ENCODE measurements at places on chromosomes 1 and 21.

DNA sequence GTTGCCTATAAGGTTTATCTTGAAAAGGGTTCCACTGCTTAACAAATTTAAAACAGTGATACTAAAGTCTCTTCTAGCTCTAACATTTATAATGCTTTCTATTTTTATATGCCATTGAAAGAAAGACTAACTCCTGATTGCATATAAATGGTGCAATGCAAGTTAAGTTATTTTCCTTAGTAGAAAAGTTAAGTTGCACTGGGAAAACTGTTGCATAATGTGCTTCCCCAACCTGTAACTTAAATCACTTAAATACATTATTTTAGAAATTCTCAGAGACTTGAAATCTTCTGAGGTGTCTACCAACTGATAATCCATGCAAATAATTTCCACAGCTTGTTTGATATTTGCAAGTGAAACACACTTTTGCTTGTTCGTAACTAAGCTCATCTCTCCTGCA is 175.0 kb upstream of the HMCN1 start:
- no peak for DNase-seq

- peak; percentile 24 for DNase-seq
Measured at GRCh38 chr1:186605762-186606350, 74.4 kb downstream of the PTGS2 start.

GRCh38 chr1:55049914-55050278 is 10.5 kb downstream of the PCSK9 start:
- DNase-seq: peak; percentile 90

DNA sequence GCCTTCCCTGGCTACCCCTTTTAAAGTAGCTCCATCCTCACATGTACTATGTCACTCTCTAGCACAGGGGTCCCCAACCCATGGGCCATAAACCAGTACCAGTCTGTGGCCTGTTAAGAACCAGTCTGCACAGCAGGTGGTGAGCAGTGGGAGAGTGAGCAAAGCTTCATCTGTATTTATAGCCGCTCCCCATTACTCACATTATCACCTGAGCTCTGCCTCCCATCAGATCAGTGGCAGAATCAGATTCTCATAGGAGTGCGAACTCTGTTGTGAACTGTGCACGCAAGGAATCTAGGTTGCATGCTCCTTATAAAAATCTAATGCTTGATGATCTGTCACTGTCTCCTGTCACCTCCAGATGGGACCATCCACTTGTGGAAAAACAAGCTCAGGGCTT is 116.6 kb upstream of the FOXD3 start:
- no peak for DNase-seq

GRCh38 chr1:153470707-153471106 is 10.3 kb upstream of the S100A7 start:
- no peak for DNase-seq

GRCh38 chr21:43269440-43269839 is 100.6 kb downstream of the CRYAA start:
- no peak for DNase-seq

GRCh38 chr1:172557270-172557669 is 24.3 kb downstream of the SUCO start:
- DNase-seq: no peak

- no peak for DNase-seq
Measured at GRCh38 chr1:195096051-195096521, 1512.2 kb downstream of the KCNT2 start.

GRCh38 chr1:228228601-228229074 is 20.8 kb downstream of the OBSCN start:
- DNase-seq: no peak

GRCh38 chr21:35063428-35064172 is 14.5 kb upstream of the RUNX1 start:
- no peak for DNase-seq

DNA sequence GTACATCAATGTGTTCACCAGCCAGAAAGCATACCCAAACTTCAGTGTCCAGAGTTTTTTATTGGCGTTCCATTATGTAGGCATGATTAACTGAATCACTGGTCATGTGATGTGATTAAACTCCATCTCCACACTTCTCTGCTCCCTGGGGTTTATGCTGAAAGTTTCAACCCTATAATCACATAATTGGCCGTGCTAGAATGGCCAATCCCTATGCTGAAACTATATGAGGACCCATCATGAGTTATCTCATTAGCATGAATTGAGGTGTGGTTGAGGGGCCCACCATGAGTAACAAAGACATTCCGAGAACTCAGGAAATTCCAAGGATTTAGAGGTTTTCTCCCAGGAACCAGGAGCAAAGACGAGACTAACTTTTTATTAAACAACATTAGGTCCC is 31.8 kb upstream of the FBXO28 start:
- no peak for DNase-seq

- no peak for DNase-seq
Measured at GRCh38 chr1:222736972-222737371, at the start of gene FAM177B. TSS of gene FAM177B (plus strand) at chr1:222737202. CDS start at chr1:222746546, 9,344 bp downstream.

DNA sequence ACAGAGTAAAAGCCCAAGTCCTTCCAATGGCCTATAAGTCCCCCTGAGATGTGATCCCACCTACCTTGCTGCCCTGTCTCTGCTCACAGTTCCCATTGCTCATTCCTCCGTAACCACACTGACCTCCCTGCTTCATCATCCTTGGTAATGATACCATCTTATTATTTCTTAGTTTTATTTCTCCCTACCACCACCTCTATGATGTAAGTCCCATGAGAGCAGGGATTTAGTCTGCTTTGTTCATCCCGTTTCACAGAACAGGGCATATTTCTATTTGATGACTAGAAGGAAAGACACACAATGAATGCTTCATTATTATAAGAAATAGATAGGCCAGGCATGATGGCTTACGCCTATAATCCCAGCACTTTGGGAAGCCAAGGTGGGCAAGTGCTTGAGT is 22.5 kb downstream of the NIBAN1 start:
- no peak for DNase-seq

- no peak for DNase-seq
Measured at GRCh38 chr1:87951852-87952251, 623.2 kb downstream of the LMO4 start.

GRCh38 chr1:223455470-223455869 is 62.3 kb downstream of the CCDC185 start:
- DNase-seq: no peak

DNA sequence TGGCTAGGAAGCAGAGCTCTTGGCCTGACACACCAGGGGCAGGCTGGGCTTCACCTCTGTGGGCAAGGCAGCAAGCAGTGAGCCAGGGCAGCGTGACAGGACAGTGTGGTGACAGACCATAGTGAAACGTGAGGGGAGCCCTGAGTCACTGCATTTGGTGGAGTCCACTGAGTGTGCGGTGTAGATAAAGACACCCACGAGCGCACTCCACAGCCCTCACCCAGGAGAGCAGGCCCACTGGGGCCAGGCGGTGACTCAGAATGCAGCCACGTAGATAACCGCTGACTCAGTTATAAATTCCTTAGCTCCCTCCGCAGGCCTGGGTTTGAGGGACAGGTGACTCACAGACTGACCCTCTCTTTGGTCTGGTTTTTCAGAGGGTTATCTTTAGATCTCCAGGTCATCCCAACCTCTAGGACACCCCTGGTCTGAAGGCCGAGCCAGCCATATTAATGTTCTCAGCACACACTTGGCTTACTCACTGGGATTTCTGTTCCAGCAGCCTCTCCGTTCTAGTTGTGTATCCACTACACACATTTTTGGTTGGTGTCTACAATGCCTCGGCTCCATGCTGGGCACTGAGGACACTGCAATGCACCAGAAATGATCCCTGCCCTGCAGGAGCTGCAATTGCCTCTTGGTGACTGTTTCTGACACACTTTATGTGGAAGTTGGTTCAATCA is 90.2 kb upstream of the TSPAN2 start:
- DNase-seq: no peak

DNA sequence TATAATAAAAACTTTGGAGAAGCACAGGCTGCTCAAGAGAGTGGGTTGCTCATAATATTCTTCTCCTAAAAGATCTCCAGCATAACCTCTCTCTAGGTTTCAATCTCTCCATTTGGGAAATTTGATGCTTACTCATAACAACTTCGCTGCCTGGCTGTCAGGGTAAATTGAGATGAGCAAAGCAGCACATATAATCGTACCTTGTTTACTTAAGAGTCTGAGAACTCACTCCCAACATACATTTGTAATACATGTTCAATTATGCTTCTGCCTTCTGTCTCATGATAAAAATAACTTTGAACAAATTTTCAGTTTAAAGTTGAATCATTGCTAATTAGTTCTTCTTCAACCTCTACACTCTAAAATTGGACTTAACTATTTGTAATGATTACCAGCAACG is 68.9 kb downstream of the DUSP10 start:
- no peak for DNase-seq

- no peak for DNase-seq
Measured at GRCh38 chr21:46089285-46089684, 8.6 kb upstream of the COL6A2 start.

- no peak for DNase-seq
Measured at GRCh38 chr1:150777544-150777943, 12.0 kb upstream of the CTSS start.

DNA sequence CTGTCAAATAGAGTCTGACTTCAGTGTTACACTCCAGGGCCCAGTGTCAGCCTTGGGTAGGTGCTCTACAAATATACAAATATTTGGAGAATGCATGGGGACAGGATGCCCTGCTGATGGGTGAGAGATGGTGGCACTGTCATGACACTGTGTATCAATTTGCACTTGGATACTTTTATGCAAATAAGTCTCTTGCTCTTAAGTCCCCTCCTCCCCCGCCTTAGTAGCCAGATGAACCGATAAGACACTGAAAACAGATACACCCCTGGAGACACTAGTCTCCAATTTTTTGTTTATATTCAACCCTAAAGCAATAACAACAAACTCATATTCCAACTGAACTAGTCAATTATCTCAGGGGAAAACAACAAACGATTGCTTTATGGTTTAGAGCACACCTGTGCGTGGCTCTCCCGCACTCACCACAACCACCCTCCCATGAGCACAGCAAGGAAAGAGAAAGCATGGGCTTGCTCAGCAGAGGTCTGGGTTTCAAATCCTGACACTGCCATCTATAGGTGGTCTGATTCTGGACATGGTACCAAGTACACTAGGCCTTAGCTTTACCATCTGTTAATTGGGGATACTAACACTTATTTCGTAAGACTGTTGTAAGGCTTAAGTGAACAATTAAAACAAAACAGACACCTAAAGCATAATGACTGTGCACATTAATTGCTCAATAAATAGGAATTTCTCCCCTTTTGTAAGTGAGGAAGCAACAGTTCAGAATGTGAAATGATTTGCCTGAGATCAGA is 50.3 kb downstream of the HIVEP3 start:
- no peak for DNase-seq

DNA sequence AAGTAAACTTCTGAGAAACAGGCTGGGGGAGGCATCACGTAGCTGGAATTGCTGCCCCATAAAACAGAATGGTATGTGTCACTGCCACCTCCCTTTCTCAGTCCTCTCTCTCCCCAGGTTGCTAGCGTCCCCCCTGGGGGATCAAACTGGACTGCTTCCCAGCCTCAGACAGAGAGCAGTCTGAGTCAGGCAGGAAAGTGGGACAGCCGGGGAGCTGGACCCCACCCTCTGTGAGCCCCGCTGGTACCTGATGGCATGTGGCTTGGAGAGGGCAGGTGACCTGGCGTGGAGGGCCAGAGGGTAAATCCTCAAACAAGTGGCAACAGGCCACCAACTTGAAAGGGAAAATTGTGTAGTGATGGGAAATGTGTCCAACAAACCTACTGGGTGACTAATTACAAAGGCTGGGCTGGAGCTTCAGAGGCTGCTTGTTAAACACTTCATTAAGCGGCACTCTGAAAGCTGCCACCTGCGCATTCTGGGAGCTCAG is 1.0 kb upstream of the SFN start:
- DNase-seq: no peak

- no peak for DNase-seq
Measured at GRCh38 chr1:156652992-156653355, 11.1 kb downstream of the BCAN start.

GRCh38 chr1:239254999-239255398 is 131.4 kb upstream of the CHRM3 start:
- no peak for DNase-seq

DNA sequence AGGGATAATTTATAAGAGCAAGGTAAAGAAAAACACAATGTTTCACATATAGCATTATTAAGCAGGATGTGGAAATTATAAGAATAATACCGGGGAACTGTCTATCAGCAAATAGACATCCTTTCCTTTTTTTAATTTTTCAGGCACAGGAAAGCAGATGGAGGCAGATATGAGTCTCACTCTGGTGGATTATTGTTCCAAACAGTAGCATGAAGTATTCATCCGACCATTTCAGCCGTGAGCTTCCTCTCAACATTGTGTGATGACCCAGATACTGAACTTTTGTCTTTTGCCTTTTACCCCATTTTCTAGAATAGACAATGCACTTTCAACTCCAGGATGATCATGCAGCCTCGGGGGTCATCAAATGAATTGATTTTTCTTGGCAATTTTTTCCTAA is 599.8 kb downstream of the ADGRL2 start:
- DNase-seq: no peak

- DNase-seq: no peak
Measured at GRCh38 chr1:178954325-178954690, 71.4 kb upstream of the FAM20B start.

DNA sequence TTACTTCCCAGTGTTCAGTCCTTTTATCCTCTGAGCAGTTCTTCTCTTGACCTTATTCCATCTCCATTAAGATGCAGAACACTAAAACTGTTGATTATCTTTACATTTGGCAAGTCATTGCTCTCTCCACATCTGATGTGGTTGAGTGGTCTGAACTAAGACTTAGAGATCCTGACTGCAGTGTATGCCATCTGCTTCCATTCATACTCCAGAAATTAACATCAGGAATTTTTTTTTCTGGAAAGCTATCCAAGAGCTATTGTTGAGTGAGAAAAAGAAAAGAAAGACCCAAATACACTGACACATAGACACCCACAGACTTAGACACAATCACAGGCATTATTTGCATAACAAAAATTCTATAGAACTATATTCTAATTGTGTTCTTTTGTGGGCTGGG is 3.7 kb upstream of the TRIM62 start:
- DNase-seq: no peak

GRCh38 chr1:193431265-193431977 is 245.0 kb upstream of the B3GALT2 start:
- no peak for DNase-seq

GRCh38 chr1:236253918-236254637 is 27.7 kb downstream of the ERO1B start:
- no peak for DNase-seq

GRCh38 chr1:101605878-101606277 is 369.1 kb downstream of the S1PR1 start:
- DNase-seq: no peak

- DNase-seq: no peak
Measured at GRCh38 chr1:8814865-8815264, 2.6 kb downstream of the RERE start.

GRCh38 chr1:203265541-203265940 is 36.1 kb upstream of the CHIT1 start:
- DNase-seq: no peak

GRCh38 chr1:247362153-247362552 is 30.5 kb upstream of the ZNF496 start:
- DNase-seq: no peak
